Ovary (tissue), 10 donors: ENCODE measurements at places on chromosomes 7 and 10. TPM values are rescaled to one million over a fixed set of nuclear protein-coding genes. Genes with fewer than 3 reads are reported as not detected.

ING3 gene
- 17.0 TPM for total RNA-seq

GRCh38 chr10:83274088-83274487 lies 865.2 kb upstream of the GHITM start:
- no peak overlapping the region for H3K4me3 ChIP-seq
- H3K27me3 ChIP-seq: no peaks in the 10 kb centered on the region
- no peak for DNase-seq

- no peak overlapping the region for H3K4me3 ChIP-seq
- no peaks in the 10 kb centered on the region for H3K36me3 ChIP-seq
- peaks cover 28% of the 10 kb centered on the region for H3K4me1 ChIP-seq
- H3K27ac ChIP-seq: no peak overlapping the region
Measured at GRCh38 chr7:75971309-75971960, 23.0 kb downstream of the TMEM120A start.

DNA sequence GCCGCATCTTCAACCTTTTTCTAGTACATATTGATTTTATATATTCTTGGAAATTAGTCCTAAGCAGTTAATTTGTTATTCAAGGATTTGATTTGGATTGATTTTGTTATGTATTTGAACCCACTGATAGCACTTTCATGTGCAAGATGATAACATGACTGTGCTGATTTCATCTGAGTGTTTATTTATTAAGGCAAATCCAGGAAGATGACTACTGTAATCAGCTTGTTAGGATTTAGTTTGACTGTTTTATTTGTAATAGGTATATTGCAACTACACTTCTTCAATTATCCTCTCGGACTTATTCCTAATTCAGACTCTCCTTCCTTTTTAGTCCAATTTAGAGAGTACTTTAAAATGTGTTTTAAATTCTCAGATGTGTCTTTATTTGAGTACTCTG lies 75.1 kb upstream of the PRKG1 start:
- H3K36me3 ChIP-seq: no peaks in the 10 kb centered on the region
- H3K27ac ChIP-seq: no peak overlapping the region
- H3K4me1 ChIP-seq: no peaks in the 10 kb centered on the region
- no peak overlapping the region for H3K4me3 ChIP-seq

ZNF138 gene
- 6.4 TPM for total RNA-seq

DNA sequence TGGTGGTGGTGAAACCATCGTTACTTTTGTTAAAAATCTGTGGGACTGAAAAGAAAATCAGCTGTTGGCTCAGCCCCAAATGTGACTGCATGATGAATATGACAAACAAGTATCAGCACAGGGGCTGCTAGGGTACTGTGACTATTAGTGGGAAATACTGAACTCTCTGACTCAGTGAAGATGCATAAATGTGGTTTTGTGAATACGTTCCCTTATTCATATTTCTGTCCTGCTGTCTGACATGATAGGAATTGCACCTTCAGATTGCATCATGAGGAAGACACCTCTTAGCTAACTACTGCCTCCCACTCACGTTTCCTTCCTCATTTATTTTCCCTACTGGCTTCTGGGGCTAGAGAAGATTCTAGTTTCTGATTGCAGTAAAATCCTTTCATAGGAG lies 1.4 kb downstream of the CLEC5A start:
- no peak overlapping the region for H3K27ac ChIP-seq
- no peak overlapping the region for H3K4me3 ChIP-seq
- no peak for DNase-seq
- no peaks in the 10 kb centered on the region for H3K36me3 ChIP-seq
- no peaks in the 10 kb centered on the region for H3K4me1 ChIP-seq
- H3K27me3 ChIP-seq: no peaks in the 10 kb centered on the region

- H3K4me1 ChIP-seq: no peaks in the 10 kb centered on the region
- no peak for DNase-seq
- no peaks in the 10 kb centered on the region for H3K36me3 ChIP-seq
Measured at GRCh38 chr7:98079891-98080648, 26.6 kb upstream of the LMTK2 start.

GRCh38 chr7:12805518-12805928 lies 118.1 kb downstream of the ARL4A start:
- H3K4me3 ChIP-seq: no peak overlapping the region
- H3K27me3 ChIP-seq: no peaks in the 10 kb centered on the region
- no peaks in the 10 kb centered on the region for H3K36me3 ChIP-seq
- no peak overlapping the region for H3K27ac ChIP-seq
- no peak for DNase-seq
